Thoracic aorta (tissue), 2 donors: ENCODE measurements at places on chromosomes 16 and 17.
A peak's percentile ranks its signal among the peaks of the same experiment; 100 is the strongest.

DNA sequence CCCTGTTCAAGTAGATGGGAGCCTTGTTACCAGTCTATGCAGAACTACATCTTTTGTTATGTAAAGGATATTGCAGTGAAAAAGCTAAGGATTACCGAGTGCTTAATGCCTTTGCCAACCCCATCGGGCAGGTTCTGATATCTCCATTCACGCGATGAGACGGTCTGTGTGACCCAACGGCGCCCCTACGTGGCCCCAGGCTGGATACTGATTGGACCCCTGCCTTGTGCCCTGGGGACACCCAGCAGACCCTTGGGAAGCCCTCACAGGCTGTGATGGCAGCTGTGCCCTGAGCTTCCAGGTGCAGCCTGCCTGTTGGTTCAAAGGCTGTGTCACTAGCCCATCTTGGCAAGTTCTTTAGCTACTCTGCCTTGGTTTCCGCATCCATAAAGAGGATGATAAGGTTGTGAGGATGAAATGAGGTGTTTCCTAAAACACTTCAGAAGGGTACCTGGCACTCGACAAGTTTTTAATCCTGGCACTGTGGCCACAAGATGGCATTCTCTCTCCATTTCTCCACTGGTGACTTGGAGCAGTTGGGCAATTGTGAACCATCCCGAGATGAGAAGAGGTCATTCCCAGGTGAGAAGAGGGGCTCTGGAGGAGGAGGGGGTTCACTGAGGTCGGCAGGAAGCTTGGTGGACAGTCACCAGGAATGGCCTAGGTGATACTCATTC lies 33.6 kb downstream of the HAPSTR1 start:
- H3K36me3 ChIP-seq: peaks cover 12% of the 10 kb centered on the region
- H3K27ac ChIP-seq: no peak overlapping the region
- H3K4me3 ChIP-seq: no peak overlapping the region
- peaks cover 29% of the 10 kb centered on the region for H3K4me1 ChIP-seq
- no peaks in the 10 kb centered on the region for H3K27me3 ChIP-seq

DNA sequence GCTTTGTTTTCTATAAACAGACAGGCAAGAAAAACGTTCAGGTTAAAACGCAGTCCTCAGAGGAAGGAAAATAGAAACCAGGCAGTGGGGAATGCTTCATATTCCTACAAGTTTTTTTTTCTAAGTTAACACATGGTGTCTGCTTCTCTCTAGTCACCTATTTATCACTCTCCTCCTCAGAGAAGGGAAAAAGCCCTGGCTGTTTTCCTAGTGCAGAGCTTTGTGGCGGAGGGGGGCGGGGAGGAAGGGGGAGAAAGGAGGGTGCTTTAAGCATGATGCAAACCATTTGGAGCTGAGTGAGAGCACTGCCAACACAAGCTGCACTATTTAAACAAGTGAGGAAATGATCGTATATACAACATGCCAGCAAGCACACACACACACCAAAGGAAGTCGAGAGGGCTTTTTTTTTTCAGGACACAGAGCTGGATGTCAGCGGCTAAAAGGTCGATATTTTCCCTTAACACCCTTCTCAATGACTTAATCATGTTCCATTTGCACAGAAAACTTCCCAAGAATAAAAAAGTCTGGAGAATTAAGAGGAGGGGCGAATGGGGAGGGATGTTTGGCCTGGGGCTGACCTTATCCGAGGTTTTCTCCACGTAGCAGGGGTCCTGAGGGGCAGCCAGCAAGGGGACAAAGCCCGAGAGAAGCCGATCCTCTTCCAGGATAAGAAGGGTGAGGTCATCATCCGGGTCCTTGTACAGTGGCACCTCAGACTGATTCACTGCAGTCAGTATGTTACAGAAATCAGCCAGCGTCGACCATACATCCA lies 117.4 kb downstream of the HIC1 start:
- H3K4me1 ChIP-seq: peaks cover 31% of the 10 kb centered on the region
- peak; percentile 54 for DNase-seq
- peak overlapping the region; percentile 63 for H3K4me3 ChIP-seq
- H3K36me3 ChIP-seq: peaks cover 9% of the 10 kb centered on the region
- no peaks in the 10 kb centered on the region for H3K27me3 ChIP-seq
- peak overlapping the region; percentile 81 for H3K27ac ChIP-seq

DNA sequence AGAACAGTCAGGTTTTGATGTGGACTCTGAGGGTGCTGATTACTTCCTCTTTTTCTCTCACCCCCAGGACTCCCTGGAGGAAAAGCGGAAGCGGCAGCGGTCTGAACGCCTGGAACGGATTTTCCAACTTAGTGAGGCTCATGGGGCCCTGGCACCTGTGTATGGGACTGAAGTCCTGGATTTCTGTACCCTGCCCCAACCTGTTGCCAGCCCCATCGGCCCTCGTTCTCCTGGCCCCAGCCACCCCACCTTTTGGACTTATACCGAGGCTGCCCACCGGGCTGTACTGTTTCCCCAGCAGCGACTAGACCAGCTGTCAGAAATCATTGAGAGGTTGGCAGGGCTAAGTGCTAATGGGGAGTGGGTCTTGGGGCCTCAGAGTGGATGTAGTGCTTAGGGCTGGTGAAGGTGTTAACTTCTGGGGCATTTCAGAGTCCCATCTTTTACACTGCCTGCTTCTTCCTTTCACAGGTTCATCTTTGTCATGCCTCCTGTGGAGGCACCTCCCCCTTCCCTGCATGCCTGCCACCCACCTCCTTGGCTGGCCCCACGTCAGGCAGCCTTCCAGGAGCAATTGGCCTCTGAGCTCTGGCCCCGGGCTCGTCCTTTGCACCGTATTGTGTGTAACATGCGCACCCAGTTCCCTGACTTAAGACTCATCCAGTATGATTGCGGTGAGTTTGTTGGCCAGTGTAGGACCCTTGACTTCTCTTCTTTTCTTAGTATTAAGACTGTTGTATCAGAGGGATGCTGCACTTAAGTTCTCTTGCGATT lies 19.1 kb upstream of the PHKG2 start:
- no peak for DNase-seq
- no peak overlapping the region for H3K27ac ChIP-seq
- no peaks in the 10 kb centered on the region for H3K4me1 ChIP-seq

GRCh38 chr17:40517286-40517662 lies 15.9 kb upstream of the TNS4 start:
- no peaks in the 10 kb centered on the region for H3K27me3 ChIP-seq
- H3K4me3 ChIP-seq: no peak overlapping the region
- no peaks in the 10 kb centered on the region for H3K4me1 ChIP-seq
- no peak for DNase-seq
- no peaks in the 10 kb centered on the region for H3K36me3 ChIP-seq
- no peak overlapping the region for H3K27ac ChIP-seq

DNA sequence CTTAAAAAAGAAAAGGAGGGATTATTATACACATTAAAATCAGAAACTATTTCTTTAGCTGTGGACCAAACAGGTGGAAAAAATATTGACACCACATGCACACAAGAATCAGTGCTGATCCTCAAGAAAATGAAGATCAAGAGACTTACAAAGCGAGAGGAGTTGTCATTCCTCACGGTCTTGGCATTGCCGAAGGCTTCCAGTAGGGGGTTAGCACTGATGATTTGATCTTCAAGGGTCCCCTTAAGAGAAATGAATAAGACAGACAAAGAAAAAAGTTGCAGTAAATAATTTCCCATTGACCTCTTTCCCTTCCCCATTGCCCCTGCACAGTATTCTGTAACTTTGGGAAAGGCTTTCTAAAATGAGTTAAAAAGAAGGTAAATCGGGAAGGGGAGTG lies 6.0 kb downstream of the MYH4 start:
- no peak overlapping the region for H3K4me3 ChIP-seq
- no peak overlapping the region for H3K27ac ChIP-seq

GRCh38 chr16:88747588-88748301 lies 37.3 kb downstream of the PIEZO1 start:
- no peaks in the 10 kb centered on the region for H3K4me1 ChIP-seq
- no peaks in the 10 kb centered on the region for H3K27me3 ChIP-seq
- H3K4me3 ChIP-seq: no peak overlapping the region
- H3K36me3 ChIP-seq: no peaks in the 10 kb centered on the region
- H3K27ac ChIP-seq: no peak overlapping the region
- no peak for DNase-seq
